Fibroblast of skin of abdomen (primary cell): ENCODE measurements at places on chromosomes 7 and 10.

DNA sequence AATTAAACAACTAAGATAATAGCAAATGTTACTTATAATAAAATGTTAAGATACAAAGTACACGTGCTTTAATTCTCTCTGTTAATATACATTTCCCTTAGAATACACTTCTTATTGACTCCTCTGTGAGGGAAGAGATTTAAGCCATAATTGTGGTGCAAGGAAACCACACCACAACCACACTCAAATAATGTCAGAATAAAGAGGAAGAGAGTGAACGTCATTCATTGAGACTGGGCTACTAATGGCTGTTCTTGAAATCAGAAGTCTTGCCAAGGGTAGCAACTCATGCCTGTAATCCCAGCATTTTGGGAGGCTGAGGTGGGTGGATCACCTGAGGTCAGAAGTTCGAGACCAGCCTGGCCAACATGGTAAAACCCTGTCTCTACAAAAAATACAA lies 10.0 kb downstream of the FAM171A1 start:
- DNase-seq = no peak

DNA sequence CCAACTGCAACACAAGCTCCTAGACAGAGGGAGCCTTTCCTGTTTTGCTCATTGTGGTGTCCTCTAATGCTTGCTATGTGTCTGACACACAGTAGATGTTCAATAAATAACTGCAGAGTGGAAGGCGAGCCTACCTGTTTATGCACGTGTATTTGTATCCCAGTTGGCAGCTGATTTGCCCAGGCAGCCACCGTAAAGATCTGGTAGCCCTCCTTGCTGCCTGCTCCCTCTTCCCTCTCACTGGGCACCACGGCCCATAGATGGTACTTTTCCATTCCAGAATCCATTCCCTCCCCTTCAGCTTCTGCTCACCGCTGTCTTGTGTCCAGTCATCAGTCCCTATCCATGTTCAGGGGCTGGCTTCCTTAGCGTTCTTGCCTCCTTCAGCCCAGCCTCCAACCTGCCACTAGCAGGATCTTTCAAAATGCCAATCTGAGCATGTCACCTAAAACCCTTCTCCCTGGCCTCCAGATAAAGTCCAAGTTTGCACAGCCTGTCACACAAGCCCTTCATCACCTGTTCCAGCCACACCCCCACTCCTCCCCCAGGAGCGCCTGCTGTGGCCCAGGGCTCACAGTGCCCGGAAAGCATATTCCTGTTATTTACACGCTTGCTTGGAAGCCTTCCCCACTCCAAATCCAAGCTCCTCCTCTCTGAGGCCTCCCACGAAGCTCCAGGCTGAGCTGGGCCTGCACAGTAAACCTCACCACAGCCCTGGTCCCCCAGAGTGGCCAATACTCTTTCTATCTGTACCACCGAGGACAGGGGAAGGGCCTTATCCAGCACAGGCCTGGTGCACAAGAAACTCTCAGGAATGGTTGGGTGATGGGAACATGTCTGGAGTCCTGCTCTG lies 21.0 kb downstream of the ZCCHC24 start:
- peak; percentile 58 for DNase-seq

DNA sequence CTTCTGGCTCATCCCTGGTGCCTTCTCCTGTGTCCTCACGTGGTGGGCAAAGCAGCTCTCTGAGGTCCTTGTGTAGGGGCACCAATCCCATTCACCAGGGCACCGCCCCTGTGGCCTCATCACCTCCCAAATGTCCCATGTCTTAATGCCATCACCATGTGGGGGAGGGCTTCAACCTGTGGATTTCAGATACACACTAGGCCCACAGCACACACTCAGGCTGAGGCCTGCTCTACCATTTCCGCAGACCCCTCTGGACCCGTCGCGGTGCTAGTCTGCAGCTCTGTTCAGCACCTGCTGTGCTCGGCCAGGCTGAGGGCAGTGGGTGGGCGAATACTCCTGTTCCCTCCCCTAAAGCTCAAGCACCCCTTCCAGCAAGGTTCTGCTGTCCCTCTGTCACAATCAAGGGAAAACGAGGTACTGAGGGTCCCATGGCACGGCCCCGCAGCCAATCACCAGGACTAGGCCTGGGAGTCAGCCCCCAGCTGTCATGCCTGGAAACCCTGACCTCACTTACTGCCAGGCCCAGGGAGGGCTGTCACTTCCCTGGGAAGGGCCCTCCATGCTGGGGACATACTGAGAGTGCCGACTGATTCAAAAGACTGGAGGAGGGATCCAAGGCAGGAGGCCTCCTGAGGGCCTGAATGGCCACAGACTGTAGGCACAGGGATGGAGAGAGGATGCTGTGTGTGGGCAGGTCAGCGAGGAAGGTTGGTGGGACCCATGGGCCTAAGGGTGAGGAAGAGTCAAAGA lies 123.8 kb upstream of the RET start:
- no peak for DNase-seq

DNA sequence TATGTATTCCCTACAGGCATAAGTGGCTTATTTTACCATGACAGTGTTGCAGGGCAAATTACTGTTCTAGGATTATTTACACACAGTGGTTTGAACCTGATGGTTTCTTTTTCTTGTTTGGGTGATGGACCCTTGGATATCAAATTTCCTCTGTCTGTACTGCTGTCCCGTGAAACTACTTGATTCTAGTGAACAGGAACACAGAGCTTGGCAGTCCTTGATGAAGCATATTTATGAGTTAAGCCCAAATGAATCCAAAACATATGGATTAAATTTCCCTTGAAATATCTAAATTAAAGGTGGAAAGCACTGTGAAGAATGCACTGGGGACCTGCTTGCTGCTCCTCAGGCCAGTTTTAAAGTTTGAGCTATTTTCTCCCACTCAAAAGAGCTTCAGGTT lies 635.3 kb downstream of the INHBA start:
- DNase-seq = peak; percentile 40

DNA sequence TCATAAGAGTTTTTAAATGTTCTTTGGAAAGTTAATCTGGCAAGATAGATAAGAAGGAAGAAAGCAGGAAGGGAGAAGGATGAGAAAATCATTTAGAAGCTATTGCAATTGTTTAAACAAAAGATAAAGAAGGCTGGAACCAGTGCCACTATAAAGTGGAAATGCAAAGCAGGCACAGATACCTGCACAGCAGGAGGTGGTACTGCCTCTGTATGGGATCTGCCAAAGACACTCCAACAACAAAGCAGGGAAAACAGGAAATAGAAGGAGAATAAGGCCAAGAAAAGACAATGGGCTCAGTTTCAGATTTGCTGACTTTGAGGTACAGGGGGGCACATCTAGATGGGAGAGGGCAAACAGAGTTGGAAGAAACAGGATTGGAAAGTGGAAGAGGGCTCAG lies 138.6 kb downstream of the PPP1R17 start:
- no peak for DNase-seq

DNA sequence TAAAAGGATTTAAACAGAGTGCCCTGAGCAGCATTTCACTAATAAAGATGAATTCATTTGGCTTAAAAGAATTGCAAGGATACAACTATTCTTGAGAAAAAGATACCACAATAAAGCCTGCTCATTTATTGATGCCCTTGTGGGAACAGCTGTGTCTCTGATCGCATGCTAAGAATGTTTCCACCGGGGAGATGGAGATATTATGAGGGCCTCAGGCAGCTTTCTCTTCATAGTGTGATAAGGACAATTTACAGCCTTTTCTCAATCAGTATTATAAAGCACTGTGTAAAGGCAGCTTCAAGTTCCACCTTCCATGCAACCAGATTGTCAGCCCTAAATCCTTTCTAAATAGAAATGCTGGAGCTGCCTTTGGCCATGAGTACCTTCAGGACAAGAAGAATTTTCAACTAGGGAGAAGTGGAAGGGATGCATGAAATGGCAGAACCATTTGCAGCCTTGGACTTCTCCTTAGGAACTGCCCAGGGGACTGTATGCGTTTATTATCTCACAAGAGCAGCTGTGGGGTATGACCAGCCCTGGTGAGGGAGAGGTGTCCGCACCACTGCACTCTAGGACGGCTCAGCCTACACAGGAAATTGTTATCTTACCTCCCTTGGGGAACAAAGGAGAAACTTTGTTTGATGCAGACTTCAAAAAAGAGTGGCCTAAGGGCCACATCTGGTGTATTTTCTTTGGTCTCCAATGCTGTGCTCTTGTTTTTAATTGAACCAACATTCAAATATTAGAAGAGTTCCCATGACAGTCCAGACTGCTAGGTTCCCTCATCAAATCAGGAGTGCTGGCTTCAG lies 116.9 kb upstream of the PCGF5 start:
- DNase-seq = no peak
